CD4-positive, alpha-beta T cell treated with Interleukin-6 for 4 hours (primary cell): ENCODE measurements at places on chromosomes 11 and 22.

GRCh38 chr11:62974848-62975522 lies 9.8 kb downstream of the SLC22A6 start:
- DNase-seq: peak; percentile 7

DNA sequence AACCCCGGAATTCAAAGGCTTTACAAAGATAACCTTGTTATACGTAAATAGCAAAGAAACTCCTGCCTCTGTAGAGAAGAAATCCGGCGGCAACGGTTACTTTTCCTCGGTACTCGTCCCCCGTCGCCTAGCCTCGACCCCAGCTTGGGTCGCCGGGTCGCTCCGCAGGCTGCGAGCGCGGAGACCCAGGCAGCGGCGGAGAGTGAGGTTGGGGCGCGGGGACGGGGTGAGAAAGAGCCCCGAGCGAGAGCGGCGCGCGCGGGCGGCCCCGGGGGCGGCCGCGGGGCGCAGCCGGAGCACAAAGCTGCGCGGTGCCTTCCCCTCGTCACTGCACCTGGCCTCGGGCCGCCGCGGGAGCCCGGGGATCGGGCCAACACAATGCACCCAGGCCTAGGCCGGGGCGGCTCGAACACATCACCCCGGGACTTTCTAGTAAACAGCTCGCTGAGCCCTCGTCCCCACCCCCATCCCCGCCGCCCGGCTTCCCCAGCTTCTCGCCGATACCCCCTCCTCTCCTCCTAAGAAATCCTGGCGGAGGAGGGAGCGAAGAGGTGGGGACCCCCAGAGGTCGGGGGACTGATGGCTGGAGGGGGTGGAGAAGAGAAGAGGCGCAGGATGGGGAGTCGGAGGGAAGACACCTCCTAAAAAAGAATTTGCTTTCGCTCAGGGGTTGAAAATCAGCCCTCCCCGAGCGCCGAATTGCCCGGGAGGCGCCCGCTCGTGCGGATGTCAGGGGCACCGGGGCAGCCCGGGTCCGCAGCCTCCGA lies 845 bp downstream of the MPPED2 start:
- no peak for DNase-seq

- no peak for DNase-seq
These were observed 75.5 kb downstream of the PACSIN2 start for GRCh38 chr22:42939451-42939881.

- no peak for DNase-seq
These were observed 46.8 kb downstream of the APIP start for GRCh38 chr11:34869425-34869824.

DNA sequence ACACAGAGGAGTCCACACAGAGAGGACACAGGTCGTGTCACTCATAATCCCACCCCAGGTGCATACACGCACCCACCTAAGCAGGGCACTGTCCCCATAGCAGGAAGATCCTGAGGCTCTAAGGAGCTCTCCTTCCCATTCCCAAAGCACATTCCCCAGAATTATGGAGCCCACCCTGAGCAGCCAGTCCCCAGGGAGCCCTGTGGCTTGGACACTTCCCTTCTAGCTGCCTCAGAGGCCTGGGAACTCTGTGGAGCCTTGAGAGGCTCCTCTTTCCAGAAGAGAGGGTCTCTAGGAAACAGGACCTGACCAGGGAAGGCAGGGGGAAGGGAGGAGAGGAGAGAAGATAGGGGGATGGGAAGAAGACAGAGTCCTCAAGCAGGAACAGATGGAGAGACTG lies 29.8 kb downstream of the ARHGEF17 start:
- DNase-seq: no peak

DNA sequence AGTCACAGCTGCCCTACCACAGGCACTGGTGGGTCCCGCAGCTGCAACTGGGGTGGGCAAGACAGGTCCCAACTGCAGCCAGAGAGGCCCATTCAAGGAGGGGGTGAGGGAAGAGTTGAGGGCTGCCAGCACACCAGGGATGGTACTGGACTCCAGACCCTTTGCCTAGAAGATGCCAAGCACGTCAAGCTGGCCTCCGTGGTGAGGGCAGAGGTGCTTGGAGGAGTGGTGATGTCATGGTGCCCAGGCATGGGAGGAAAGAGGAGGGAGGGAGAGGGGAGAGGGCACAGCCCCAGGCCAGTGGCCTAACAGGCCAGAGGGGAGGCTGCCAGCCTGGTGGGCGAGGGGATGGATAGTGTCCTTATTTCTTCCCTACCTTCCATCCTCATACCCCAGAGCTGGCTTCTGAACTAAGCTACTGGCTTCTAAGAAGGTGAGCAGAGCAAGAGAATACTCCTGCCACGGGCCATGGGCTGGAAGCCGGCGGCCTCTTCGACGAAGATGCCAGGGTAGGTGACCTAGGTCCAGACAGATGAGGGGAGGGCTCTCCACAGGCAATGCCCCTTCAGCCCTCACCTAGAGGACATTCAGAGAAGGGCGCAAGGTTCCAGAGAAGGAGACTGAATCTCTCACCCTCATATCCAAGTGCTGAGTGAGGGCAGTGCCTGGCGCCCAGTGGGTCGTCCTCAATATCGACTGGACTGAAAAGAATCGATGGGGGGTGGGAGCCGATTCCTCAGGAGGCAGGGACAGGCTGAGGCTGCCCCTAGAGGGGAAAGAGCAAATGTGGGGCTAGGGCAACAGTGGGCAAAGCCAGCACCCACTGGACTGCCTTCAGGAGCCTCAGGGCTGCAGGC lies 1.8 kb downstream of the SYT7 start:
- DNase-seq: no peak

- no peak for DNase-seq
These were observed 16.4 kb upstream of the SHANK2 start for GRCh38 chr11:71268706-71269321.

GRCh38 chr11:83709434-83709833 lies 423.3 kb upstream of the CCDC90B start:
- DNase-seq: no peak

- DNase-seq: no peak
These were observed 369.6 kb upstream of the CADM1 start for GRCh38 chr11:115873813-115874212.

- no peak for DNase-seq
These were observed 3.3 kb upstream of the DGCR8 start for GRCh38 chr22:20076627-20077172.

- no peak for DNase-seq
These were observed 29.5 kb upstream of the SCUBE2 start for GRCh38 chr11:9120664-9121468.

GRCh38 chr11:101091781-101092180 lies 37.8 kb downstream of the PGR start:
- no peak for DNase-seq
